ENCODE measurements at places on chromosomes 2 and 18.

- no peak for DNase-seq
Observed at GRCh38 chr2:65937379-65938160, 497.4 kb upstream of the MEIS1 start.

- no peak for DNase-seq
Observed at GRCh38 chr2:73707636-73708035, 29.5 kb downstream of the TPRKB start.

DNA sequence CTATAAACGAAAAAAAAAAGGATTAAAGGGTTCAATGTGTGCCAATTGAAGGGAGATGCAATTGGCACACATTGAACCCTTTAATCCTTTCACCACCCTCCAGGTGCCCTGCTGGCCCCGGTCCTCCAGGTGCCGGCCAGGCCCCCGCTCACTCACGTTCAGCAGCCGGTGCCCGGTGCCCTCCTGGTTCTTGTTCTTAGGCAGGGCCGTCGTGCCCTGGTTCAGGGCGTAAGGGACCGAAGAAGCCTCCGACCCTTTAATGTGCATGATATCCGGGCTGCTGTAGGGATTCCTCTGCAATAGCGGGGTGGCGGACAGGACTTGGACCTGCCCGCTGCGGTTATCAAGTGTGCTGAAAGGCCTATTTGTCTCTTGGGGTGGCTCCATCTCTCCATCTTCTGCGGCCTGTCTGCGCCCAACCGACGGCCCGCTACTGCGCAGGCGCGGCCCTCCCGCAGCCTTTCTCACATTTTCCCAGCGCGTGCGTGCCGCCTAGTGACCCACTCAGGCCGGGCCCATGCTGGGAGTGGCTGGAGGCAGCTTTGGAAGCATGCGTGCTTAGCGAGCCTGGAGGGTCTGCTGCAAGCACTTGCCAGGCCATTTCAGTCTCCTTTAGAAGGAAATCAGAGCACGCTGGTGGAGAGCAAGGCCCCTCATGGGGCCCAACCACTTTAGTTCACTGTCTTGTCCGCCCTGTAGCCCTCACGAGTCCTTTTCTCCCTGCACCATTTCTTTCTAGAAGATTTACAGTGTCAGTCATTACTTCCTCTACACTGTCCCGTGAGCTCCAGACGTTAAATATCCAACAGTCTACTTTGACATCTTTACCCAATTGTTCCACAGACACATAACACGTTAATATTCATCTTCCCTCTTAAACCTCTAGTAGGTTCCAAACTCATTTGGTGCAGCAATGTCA lies 24.3 kb downstream of the TMEM237 start:
- DNase-seq, result peak; percentile 81

DNA sequence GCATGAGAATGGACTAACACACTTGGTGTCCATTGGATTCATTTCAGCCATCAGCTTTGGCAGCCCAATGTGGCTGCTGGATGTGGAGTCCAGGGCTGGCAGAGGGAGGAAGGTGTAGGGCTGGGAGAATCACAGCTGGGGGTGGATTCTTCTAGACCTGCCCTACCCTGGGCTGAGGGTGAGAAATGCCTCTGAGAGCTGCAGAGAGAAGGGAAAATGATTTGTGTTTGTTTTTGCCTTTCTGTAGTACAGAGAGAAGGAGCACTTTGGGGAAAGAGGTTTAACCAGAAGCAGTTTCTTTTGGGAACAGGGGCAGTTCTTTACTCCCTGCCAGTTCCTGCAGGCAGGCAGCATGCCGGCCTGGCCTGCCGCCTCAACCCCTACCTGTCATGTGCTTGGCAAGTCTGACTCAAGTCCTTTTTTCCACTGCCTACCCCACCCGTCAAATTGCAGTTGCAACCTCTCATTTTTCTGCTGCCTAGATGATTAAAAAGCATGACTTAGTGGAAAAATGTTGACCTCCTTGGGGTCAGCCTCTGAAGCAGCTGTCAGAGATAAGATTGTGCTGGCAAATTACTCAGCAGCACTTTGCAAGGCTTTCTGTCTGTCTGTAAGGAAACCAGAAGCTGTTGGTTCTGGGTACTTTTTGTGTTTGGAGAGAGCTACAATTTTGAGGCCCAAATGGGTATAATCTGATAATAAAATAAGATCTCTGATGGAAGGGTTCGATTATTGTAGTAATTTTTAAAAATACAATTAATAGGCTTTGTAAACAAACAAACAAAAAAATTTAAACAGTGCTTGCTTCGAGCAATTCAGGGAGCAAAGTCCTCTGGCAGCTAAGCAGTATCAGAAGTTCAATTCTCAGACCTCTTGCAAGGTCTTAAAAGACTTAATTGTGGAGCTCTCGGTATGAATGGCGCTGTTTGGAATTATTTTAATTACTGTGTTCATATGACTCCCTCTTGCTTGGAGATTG lies 21.7 kb downstream of the LBH start:
- peak; percentile 61 for DNase-seq
